Lower leg skin (tissue), 4 donors: ENCODE measurements at places on chromosomes 12 and 14.

DNA sequence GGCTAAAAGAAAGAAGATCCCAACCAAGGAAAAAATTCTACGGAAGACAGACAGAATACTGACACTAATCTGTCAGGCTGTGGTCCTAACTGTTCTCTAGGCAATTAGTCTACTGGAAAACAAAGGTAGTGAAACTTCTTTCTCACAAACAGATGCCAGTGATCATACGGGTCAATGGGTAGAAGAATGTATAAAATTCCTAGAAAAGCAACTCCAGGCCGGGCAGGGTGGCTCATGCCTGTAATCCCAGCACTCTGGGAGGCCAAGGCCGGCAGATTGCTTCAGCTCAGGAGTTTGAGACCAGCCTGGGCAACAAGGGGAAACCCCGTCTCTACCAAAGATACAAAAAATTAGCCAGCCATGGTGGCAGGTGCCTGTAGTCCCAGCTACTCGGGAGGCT is 64.8 kb downstream of the HECTD4 start:
- DNase-seq, result no peak

- no peak for DNase-seq
Measured at GRCh38 chr14:60649875-60650372, 647 bp upstream of the SIX1 start.

GRCh38 chr12:124696693-124697476 is 129.5 kb upstream of the NCOR2 start:
- DNase-seq, result no peak

DNA sequence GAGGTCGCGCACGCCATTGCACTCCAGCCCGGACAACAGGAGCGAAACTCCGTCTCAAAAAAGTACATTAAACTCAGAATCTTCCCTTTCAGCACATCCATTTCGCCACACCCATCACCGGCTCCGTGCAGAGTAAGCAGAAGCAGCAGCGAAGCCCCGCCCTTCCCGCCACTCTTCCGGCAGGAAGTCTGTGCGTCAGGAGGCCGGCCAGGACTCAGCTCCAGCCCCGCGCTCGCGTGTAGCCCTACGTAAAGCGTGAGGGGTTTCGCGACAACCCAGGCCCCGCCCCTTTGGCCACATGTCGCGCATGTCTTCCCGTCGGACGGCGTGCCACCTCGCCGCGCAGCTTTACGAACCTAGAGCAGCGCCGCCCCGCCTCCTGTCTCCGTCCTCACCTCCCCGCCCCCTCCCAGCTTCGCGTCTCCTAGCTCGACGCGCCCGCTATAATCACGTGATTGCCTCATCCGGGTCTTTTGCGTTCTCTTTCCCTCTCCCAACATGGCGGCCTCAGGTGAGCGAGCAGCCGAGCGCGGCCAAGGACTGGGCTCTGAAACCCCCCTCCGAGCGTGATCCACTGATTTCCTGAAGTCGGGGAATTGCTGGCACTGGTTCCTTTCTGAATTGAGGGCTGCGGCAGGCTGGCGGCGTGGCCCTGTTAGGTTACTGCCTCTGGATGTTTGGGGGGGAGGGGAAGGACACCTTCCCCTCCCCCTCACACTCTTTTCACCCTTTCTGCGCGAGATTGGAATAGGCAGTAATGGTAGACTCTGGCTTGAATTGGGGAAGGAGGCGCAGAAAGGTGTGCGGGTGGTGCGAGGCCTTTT is at the start of gene EIF4B:
Gene EIF4B (plus strand): TSS at position 471 of the 824 bp plus-strand sequence. CDS start 28 bp downstream, at position 499.
- peak; percentile 99 for DNase-seq

GRCh38 chr12:118498171-118498570 is 121.8 kb downstream of the SUDS3 start:
- no peak for DNase-seq

DNA sequence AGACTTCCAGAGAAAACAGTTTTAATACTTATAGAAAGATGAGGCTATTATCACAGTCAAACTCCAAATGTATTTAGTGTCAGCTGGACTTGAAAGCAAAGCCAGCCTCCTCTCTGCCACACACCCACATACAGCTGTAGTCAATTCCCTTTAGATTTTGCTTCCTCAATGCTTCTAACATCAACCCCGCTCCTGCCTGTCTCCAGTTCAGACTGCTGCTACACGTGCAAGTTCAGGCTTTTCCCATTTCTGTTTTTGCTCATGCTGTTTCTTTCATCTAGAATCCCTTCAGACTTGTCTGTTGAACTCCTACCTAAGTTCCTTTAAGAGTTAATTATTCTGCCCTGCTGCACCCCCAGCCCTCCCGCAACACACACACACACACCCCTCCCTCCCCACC is 380.0 kb downstream of the KCNH5 start:
- DNase-seq, result no peak

DNA sequence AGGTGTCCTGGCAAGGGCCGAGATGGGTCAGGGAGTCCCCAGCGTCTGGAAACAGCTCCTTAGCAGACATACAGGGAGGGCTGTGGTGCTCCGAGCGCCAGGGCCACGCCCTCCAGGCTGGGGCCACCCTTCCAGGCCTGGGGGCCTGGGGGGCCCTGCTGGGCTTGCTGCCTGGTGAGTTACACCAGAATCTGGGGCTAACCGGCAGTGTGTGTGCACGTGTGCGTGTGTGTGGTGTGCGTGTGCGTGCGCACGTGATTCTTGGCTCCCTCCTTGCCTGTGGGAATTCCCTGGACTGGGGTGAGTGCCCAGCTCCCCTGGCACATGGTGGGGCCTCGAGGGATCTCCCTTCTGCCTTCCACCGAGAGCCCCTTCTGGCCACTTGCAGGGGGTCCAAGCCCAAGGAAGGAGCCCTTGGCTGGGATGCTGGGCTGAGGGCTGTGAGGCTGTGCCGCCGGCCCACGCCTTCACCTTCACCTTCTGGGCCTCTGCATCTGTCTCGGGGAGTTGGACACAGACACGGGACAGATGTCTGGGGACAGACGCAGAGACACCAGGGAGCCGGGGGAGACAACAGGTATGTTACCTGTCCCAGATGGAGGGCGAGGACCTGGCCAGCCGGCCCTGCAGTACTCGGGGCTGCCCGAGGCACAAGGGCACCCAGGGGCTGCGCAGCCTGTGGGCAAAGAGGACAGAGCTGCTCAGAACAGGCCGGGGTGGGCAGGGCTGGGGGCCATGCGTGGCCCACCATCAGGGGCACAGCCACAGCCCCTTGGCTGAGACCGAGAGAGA is 37.2 kb downstream of the BEGAIN start:
- no peak for DNase-seq

- no peak for DNase-seq
Measured at GRCh38 chr14:91349481-91350074, 68.0 kb downstream of the CCDC88C start.
